RPMI7951 (cell line): ENCODE measurements at places on chromosomes 5 and 9.

GRCh38 chr9:113858282-113858681, 17.8 kb upstream of the ZNF618 start:
- no peak for DNase-seq

- no peak for DNase-seq
These were observed 62.6 kb upstream of the XPA start for GRCh38 chr9:97759581-97760288.

- no peak for DNase-seq
These were observed 1233.8 kb upstream of the WWC1 start for GRCh38 chr5:167057665-167058064.

GRCh38 chr9:6109571-6109970, 94.1 kb upstream of the RANBP6 start:
- no peak for DNase-seq
